ENCODE measurements at places on chromosomes 3 and 15.

DNA sequence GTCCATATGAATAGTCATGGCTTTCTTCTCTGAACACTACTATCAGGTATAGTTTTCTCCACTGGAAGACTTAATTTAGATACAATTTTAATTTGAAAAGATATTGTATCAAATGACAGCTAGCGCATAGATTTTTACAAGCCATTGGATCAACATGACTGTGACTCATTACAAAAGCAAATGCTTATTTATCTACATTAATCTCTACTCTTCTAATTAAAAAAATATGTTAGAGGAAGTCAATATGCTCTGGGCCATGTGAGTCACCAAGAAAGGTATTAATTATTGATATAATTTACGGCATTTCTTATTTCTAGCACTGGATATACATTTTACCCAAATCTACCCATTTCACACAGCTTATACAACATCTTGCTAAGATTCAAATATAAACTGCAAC is 800.3 kb upstream of the GBE1 start:
- no peak for DNase-seq

DNA sequence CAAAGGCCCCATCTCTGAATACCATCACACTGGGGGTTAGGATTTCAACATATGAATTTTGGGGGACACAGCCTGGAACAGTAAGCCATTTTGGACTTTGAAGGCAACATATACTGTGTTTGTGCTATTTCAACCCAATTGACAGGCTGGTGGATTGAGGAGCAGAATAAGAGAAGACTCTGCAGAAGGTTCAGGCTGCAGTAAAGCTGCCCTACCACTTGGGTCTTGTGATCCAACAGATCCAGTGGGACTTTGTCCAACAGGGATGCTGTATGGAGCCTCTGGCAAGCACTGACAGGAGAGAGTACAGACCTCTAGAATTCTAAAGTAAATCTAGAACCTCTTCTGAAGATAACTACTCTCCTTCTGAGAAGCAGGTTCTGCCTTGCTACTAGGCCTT is 1.1 kb upstream of the BCL2L10 start:
- no peak for DNase-seq

GRCh38 chr3:101730839-101731238 is 6.4 kb downstream of the CEP97 start:
- no peak for DNase-seq

DNA sequence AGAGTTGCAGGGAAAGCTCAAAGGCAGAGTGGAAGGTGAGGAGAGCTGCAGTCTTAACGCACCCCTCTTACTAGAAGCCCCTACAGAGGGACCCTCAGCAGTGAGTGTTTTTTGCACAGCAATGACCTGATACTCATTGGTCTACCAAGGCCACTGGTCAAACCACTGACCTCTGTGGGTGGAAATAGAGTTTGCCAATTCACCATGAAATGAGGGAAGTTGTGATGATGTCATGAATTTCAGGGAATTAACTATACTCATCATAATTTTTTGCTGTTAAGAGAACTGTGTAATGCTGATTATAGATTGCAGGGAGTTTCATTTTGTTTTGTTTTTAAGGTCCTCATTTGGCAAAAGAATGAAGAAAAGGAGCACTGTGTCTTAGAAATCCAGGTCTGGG is 101.7 kb upstream of the SMAD3 start:
- DNase-seq, result no peak

DNA sequence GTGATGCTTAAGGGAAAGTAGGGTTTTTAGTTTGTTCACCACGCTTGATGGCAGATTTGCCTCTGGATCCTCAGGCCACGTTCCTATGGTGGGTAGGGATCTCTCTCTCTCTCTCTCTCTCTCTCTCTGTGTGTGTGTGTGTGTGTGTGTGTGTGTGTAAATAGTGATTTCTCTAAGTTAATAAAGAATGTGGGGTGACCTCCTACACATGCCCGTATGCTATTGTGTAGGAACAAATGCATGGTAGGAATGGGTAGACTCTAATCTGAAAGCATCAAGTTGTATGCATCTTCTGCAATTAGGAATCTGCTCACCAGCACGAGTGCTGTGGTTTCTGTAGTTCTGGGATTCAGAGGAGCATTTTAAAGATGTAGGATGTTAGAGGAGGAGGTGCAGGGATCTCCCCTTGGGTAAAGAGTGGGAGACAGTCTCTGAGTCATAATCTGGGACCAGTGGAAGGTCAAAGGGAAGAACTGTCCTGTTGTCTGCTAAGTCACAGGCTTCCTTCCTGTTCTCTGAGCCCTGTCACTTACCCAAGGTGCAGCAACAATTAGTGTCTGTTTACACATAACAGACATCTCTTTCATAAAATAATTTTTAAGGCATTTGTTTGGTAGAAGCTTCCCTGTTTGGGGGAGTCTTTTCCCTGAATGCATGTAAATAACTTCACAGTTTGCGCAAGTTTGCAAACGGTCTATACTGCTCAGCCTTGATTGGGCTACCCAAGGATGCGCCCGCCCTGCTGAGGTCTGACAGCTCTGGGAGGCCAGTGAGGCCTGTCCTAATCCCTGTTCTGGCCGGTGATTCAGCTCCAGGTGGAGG is 139.8 kb downstream of the IGF1R start:
- no peak for DNase-seq

DNA sequence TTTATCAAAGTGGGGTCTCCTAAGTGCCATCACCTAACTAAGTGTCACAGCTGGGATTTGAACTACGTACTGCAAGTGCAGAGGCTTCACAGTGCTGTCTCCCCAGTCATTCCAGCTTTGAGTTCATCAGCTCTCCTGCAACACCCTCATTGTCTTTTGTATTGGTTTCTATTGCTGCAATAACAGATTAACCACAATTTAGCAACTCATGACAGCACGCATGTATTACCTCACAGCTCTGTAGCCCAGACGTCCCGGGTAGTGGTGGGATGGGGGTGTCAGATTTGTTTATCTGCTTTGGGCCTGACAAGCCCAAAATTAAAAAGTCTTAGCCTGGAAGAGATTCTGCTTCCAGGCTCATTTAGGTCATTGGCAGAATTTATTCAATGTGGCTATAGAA is 220.5 kb upstream of the LRRN1 start:
- DNase-seq, result no peak
